ENCODE measurements at places on chromosomes 16 and 17. TPM values are rescaled to one million over a fixed set of nuclear protein-coding genes. Genes with fewer than 3 reads are reported as not detected.

Gene CD300LF
- 0.35 TPM for total RNA-seq

Gene OR3A2
- 0.22 TPM for total RNA-seq

Gene ZNF287
- total RNA-seq = 8.0 TPM

Gene KRTAP3-2
- not detected for total RNA-seq

Gene DBF4B
- 3.8 TPM for total RNA-seq

Gene UMOD
- not detected for total RNA-seq

Gene CTRB1
- total RNA-seq = not detected

- DNase-seq = no peak
Measured at GRCh38 chr16:65212240-65212639, 90.4 kb upstream of the CDH11 start.

DNA sequence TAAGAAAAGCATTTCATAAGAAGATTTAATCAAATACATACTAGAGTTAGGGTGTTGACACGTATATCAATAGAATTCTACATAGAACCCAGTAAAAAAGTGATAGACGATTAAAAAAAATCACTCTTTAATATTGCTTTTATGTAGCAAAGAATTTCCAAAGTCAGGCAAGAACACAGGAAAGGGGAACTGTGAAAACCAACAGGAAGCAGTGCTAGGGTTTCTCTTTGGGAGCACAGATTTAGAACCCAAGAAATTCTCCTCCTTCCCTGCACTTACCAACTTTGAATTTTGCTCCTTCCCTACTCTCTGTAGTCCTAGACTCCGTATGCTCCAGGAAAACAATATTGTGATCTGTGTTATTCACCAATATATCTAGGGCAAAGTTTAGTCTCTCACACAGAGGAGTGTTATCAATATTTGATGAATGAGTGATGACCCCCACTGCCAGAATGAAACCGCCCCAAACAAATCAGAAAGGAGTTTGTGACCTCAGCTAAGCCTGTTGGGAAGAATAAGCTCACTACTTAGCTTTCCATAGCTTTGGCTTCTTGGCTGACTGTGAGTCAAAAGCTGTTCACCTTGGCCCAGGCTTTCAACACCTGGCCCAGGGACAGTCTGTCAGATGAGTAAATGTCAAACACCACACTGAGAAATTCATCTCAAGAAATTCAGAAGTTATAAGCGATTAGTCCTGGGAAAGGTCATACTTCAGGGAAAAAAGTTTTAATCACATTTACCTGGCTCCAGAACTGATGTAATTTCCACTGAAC is 8.6 kb downstream of the RFWD3 start:
- no peak for DNase-seq

GRCh38 chr17:79862771-79863440 is 23.7 kb upstream of the CBX4 start:
- no peak for DNase-seq

DNA sequence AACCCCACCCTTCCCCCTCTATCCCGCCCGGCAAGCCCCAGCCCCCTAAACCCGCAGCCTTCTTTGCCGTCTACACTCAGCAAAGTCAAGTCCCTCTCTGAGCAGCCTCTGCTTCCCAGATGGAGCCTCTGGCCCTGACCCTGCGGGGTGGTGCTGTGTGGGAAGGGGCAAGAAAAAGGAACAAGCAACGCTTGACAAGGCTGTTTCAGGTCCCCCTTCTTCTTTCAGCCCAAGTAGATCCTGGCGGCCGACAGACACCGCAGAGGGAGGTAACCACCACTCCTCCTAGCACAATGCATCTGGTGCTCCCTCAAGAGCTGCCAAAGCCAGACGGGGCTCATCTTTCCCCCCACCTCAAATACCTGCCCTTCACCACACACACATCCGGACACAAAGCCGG is 178.3 kb downstream of the ENGASE start:
- DNase-seq = no peak

- DNase-seq = peak; percentile 35
Measured at GRCh38 chr17:50181591-50182560, 16.1 kb downstream of the SGCA start.

DNA sequence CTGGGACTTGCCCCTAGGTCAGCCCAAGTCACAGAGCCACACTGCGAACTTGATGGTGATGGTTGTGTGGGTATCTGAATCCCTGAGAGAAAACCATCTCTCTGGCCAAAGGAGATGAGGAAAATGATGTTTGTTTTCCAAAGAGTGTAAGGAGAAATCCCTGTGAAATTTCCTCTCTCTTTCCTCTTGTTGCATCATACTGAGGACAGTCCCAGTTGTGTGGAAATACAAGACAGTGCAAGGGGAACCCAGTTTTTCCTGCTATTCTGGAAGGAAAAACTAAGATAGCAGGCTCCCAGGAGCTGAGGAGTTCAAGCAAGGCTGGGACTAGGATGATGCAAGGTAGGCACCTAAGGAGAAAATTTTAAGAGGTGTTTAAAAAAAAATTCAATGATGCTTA is 86.8 kb upstream of the TOM1L1 start:
- DNase-seq = no peak

- DNase-seq = no peak
Measured at GRCh38 chr17:65529761-65530522, 31.5 kb downstream of the AXIN2 start.

All from Right ventricle myocardium inferior (tissue), 1 donor.